ENCODE measurements at places on chromosomes 7 and 10.

GRCh38 chr7:124101173-124101768 is 68.4 kb upstream of the TMEM229A start:
- DNase-seq, result no peak

GRCh38 chr10:12561307-12561706 is 212.0 kb downstream of the CAMK1D start:
- DNase-seq, result no peak

GRCh38 chr7:67637023-67637358 is 640.4 kb downstream of the TYW1 start:
- DNase-seq, result no peak

DNA sequence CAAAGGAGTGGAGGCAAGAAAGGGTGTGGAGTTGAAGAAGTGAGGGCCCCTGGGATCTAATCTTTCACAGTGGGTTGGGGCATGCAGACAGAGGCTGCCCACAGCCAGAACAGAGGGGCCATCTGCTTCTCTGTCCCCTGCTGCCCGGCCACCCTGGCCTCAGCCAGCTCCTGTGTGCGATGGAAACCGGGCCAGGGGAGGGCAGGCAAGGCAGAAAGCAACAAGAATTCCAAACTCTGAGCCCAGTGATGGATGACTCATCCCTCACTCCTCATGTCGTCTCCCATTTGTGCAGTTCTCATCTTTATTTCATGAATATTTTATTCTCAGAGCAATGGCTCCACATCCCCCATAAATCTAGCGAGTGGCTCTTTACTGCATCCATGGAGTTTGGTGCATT is 757.1 kb downstream of the GRID1 start:
- no peak for DNase-seq

DNA sequence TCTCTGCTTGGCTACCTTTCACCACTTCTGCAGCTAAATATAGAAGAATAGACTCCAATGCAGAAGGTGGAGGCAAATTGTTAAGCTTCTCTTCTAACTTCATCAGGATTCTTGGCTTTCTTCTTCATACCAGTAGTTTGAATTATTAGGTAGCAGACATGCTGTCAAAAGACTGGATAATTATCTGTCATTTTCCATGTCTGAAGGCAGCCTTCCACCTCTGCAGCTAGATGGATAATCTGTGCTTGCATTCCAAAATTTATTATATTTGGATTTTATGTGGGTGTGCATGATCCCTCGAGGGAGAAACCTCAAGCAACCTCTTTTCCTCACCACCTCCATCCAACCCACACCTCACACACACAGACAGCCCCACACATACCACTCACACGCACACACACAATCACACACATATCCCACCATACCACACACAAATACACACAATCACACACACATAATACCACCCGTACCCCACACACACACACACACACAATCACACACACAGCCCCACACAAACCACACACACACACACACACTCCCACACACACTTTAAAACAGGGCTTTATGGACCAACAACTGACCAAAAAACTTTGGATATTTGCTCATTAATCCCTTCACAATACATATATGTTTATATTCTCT is 145.0 kb downstream of the C7orf25 start:
- no peak for DNase-seq

- no peak for DNase-seq
These were observed 33.4 kb upstream of the VWDE start for GRCh38 chr7:12436896-12437535.

DNA sequence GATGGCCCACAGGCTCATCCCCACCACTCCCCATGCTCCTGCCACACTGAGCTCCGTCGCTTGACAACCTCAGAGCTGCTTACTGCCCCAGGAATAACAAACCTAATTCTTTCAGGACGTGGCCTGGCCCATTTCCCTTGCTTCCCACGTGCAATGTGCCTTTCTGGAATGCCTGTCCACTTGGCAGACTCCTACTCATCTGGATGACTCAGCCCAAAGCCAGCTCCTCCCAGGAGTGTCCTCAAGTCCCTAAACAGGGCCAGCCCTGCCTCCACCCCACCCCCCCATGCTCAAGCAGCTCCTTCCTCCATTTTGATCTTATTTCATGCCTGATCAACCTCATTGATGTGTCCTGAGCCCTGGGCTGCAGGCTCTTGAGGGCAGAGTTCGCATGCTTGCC is 164.9 kb upstream of the RNF32 start:
- DNase-seq, result no peak

GRCh38 chr7:47038621-47039020 is 543.3 kb downstream of the TNS3 start:
- no peak for DNase-seq

DNA sequence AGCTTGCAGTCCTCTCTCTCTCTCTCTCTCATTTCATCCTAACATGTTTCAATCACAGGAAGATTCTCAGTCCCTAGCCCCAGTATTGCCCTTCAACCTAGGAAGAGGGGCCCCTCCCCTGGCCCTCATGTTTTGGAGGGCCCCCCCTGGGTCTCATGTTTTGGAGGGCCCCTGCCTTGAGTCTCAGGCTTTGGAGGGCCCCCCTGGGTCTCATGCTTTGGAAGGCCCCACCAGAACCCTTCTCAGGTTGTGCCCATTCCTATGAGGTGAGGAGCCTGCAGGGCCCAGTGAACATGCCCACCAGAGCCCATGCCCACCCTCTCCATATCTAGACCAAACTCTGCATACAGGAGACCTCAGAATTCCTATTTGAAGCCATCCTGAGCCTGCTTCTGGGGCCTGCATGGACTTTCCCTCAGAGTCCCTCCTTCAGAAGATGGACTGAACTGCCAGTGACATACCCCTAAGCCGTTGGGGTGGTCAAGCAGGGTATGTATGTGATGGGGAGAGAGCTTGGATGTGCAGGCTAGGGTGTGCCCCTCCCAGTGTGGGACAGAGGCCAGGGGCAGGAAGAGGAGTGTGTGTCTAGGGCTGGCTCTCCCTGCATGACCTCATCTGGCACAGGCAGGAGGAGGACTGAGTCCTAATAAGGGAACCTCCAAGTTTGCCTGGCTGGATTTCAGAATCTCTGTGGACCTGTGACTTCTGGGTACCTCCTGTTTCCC is 8.1 kb upstream of the VDAC2 start:
- DNase-seq, result no peak

DNA sequence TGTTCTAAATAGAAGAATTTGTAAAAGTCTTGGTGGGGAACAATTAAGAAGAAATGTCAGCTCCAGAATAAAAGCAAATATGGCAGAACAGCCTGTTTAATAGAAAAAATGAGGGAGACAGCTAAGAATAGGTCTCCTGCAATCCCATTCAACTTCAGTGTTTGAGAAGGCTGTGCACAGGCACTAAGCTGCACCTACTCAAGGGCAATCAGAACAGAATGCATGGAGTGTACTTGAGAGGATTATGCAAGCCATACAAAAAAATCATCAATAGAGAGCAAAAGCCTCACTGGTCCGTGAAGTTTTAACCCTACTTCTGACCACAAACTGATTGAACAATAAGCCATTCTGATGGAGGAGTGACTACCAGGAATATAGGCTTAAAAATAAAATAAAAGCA is 690.7 kb upstream of the PCDH15 start:
- no peak for DNase-seq

- DNase-seq, result no peak
These were observed 19.0 kb downstream of the CALML5 start for GRCh38 chr10:5480162-5480941.

GRCh38 chr7:29561271-29561670 is 2.4 kb upstream of the PRR15 start:
- no peak for DNase-seq

DNA sequence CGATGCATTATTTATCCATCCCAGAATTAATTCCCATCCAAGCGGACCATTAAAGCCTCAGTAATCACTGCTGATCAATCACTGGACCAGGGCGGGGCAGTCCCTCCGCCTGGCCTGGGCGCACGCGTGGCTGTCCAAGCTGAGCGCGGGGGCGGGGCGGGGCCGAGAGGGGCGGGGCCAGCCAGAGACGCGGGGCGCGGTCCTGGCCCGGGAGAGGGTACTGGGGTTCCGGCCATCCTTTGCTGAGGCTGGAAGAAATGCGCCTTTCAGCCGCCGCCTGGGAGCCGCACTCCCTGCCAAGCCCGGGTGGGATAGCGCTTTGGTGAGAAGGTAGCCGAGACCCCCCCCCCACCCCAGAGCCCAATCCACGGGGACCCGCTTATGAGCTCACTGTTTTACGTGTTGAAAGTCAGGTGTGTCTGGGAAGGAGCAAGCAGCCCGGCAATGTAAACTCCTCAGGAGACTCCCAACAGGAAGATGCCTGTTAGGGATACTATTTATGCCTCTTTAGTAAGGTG is at the start of gene ARHGAP22:
Gene ARHGAP22, minus strand, starts transcription at position 83 of the 518 bp plus-strand sequence. CDS start 277 bp downstream, outside the sequence.
- no peak for DNase-seq

- DNase-seq, result no peak
These were observed 1189.5 kb downstream of the GATA3 start for GRCh38 chr10:9243941-9244411.

DNA sequence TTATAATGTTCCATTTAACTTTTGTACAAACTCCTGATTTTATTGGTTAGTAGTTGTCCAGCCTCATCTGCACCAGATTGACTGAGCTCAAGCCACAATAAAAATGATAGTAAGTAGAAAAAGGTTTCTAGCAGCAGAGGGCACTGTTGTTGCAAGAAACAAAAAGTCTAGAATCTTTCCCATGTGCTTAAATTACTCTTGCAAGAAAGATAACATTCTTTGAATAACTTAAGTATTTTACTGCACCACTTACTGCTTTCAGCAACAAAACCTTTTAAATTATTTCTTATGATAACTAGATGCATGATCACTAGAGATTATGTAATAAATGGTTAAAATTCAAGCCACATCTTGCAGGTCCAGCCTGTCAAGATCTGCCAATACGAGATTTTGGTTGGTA is 27.0 kb downstream of the LMOD2 start:
- DNase-seq, result peak; percentile 14

DNA sequence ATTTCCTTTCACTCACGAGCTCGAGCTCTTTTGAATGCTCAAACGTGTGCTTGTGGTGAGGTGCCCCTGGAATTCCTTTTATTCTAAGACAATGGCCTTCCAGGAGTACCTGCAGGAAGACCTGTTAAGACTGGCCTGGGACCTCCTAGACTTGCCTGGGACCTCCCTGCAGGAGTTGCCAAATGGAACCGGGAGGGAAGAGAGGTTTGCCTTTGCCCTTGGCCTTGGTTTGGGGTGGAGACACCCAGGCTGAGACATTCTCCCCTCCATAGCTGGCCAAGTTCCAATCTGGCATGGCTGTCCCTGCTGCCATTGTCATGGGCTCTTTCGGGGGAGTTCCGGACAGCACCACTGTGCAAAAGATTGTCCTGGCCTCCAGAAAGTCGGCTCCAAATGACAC is 39.7 kb downstream of the DNAJB12 start:
- DNase-seq, result no peak

DNA sequence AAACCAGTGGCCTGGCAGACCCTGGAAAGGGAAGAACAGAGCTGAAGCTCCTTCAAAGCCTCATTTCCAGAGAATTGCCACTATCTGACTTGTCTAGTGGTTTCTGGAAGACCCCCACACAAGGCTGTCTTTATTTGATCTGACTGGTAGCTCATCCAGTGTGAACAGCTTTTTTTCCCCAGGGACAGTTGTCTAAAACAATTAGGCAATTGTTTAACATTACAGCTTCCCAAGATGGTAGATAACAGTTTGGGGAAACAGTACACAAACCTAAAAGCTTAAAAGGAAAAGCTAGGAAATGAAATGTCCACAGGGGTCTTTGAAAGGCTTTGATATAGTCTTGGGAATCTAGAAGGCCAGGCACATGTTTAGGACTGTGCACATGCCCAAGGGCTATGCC is 203.4 kb upstream of the CTBP2 start:
- DNase-seq, result no peak

- DNase-seq, result no peak
These were observed 92.6 kb downstream of the UNCX start for GRCh38 chr7:1325246-1325645.

- DNase-seq, result no peak
These were observed 330.0 kb downstream of the BBS9 start for GRCh38 chr7:33459340-33459751.

GRCh38 chr10:128053356-128053755 is 72.9 kb downstream of the MKI67 start:
- no peak for DNase-seq

GRCh38 chr7:133355325-133355708 is 102.4 kb downstream of the EXOC4 start:
- no peak for DNase-seq

DNA sequence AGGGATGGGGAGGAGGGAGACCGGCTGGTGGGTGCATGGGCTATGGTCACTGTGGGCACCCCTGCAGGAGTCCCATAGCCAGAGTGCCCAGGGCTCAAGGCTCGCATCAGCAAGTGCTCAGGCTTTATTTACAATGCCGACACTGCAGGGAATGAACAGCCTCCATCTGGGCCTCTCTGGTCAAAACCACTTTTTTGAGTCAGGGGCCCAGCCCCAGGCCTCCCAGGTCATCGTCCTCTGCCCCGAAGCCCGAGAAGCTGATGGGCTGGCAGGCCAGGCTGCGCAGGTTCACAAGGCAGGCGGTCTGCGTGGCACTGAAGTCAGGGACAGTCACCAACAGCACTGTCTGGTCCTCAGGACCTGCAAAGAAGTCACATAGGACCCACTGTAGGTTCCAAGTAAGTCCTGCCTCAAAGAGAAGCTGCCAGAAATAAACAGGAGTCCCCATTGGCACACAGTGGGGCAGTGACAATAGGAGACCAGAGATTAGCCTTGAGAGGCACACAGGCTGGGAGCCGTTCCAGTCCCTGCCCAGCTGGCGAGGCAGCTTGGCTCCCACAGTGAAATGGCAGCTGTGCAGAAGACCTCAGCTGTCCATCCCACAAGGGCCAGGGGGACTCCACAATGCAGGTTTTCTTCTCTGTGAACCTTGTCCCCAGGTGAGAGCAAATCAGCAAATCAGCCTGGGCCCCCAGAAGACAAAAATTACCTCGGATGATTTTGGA is 8.6 kb downstream of the POLD2 start:
- DNase-seq, result no peak

- no peak for DNase-seq
These were observed 303.8 kb downstream of the KCNMA1 start for GRCh38 chr10:77333610-77334340.

- no peak for DNase-seq
These were observed 645.9 kb downstream of the ARL4A start for GRCh38 chr7:13333371-13333770.

- DNase-seq, result no peak
These were observed 137.2 kb downstream of the ARHGAP22 start for GRCh38 chr10:48467669-48468068.

- peak; percentile 47 for DNase-seq
These were observed 29.5 kb upstream of the ARHGAP22 start for GRCh38 chr10:48634198-48634983.

- no peak for DNase-seq
These were observed 35.2 kb upstream of the HSPB1 start for GRCh38 chr7:76267107-76267893.
